ENCODE measurements at places on chromosomes 6 and 20.

DNA sequence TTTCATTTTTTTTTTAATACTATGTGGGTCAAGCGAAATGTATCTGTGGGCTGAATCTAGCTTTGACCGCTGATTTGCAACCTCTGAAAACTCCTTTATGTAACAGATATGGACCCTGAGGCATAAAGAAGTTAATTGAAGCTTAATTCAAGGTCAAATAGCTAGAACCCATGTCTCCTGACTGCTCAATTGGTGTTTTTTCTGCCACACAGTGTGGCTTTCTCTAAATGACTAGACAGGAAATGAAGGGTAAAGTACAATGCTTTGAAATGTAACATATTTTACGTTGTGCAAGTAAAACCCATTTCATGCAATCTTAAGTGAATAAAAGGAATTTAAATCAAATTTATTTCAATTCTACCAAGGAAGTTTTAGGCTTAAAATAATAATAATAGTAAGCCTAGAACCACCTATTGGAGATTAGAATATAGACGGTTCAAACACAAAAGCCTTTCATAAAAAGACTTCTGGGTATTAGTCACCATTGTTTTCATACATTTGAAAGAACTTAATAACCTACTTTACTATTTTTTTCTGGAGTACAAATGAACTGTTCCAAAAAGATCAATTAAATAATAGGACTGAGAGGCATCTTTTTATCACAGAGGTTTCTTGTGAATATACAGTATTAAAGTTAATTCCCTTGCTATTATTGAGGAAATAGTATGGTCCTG lies 279.8 kb downstream of the EPHA7 start:
- DNase-seq, result no peak

DNA sequence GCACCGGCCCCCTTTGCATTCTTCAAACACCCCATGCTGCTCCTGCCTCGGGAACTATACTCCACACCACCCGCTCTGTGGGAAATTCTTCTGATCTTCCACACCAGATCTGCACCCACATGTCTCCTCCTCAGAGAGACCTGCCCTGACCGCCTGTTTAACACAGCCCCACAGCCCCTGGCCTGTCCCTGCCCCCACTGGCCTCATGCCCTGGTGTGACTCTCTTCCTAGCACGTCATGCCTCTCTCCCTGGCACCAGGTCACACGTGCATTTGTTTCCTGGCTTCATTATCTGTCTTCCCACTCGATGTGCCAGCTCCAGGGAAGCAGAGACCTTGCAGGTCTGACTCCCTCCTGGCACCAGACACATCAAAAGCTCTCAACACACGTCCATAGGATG lies 79.6 kb downstream of the ANKRD60 start:
- DNase-seq, result no peak

- DNase-seq, result no peak
Measured at GRCh38 chr6:147586044-147586443, 77.6 kb downstream of the SAMD5 start.

DNA sequence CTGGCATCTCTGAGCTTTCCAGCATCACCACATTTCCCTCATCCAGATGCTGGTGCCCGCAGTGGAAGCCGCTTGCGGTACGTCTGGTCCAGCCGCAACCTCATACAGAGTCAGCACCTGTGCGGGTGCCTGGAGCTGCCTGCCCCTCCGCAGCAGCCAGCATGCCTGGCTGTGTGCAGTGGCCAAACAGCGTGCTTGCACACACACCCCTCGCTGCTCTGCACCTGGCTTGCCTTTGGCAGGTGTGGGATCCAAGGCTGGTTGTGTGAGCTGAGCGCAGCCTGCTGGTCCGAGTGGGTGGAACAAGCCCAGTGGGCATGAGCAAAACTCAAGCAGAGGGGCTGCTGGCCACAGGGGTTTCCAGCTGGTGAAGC lies 3.1 kb upstream of the HINT3 start:
- DNase-seq, result no peak

DNA sequence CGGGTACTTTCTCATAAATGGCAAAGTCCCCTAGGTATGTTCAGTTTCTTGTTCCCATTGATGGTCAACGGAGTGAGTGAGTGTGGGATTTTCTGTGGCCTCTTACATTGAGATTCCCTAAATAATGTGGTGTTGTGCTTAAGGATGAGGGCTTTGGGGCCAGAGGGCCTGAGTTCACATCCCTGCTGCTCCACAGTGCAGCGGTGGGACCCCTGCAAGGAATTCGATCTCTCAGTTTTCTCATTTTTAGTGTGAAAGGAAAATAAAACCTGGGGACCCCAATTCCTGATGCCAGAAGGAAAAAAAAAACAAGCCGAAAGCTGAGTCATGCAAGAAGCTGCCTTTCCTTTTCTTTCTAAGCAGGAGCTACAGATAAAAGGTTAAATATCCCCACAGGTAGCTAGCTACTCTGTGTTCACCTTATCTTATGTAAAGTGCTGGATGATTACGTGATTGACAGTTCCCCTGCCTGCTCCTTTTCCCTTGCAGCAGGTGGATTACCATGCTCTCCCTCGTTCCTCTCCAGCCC lies 120.2 kb upstream of the CLDN20 start:
- DNase-seq, result no peak

GRCh38 chr6:111769365-111770152 lies 103.7 kb downstream of the FYN start:
- DNase-seq, result no peak

GRCh38 chr20:16555754-16556153 lies 17.5 kb downstream of the KIF16B start:
- DNase-seq, result no peak

DNA sequence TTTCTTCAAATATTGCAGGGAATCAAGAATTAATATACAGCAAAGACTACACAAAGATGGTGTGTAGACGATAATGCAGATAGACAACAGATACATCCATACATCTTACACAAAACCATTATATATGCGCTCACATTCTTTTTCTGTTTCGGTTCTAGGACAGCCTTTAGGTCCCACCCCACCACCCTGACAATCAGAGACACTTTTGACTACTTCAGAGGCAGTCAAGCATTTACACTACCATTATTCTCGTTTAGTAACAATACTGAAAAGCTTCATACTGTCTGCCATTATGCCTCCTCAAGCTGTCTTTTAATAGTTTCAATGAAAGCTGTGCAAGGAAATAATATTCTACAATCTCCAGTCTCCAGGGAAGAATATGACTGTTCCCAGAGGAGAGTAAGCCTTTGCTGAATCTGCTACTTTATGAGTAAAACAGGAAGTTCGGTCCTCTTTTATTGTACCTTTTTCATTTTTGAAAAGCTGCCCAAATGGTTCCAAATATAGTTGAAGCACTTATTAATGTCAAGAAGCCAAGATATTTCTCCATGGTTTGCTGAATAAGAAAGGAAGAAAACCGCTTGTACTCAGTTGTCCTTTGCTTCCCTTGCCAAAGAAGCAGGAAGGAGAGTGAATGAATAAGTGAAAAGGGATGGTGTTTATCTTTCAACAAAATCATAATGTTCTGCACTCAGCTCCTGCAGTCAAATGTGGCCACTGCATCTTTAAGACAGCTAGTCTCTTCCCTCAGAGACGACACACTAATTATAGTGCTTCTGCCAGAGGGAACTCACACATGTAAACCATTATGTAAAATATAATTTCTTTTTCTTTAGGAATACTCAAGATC lies 468.3 kb downstream of the CDC5L start:
- DNase-seq, result no peak

- DNase-seq, result no peak
Measured at GRCh38 chr6:36235309-36235708, 34.6 kb upstream of the PNPLA1 start.

GRCh38 chr6:20338156-20338555 lies 63.5 kb upstream of the E2F3 start:
- DNase-seq, result no peak

- no peak for DNase-seq
Measured at GRCh38 chr6:128492386-128492785, 28.0 kb downstream of the PTPRK start.

DNA sequence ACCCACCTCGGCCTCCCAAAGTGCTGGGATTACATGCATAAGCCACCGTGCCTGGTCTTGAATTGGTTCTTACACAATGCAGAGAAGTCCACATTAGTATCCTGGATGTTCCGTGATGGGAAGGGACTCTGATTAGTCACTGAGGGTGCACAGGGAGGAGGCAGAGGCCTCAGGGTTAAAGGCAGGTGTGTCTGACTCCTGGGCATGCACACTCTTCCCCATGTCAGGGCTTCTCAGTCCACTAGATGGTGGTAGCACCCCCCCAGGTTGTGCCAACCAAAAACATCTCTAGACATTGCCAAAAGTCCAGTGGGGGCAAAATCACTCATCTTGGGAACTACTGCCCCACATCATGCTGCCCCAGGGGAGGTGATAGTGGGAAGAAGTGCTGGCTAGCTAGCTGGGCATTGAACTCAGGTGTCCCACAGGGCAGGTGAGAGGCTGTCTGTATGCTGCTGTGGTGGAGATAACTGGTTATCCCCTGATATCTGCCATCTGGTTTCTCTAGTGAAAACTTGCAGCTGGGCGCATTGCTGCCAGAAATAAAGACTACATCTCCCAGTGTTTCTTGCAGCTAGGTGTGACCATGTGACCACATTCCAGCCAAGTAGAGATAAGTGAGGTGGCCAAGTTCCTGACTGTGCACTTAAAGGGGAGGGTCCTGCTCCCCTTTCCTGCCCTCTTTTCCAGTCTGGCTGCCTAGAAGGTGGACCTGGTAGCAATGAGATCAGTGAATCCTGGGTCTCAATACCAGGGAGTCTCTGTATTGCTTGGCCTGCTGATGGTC lies 8.4 kb upstream of the NSFL1C start:
- no peak for DNase-seq

GRCh38 chr20:11511821-11512220 lies 405.9 kb upstream of the BTBD3 start:
- DNase-seq, result no peak

DNA sequence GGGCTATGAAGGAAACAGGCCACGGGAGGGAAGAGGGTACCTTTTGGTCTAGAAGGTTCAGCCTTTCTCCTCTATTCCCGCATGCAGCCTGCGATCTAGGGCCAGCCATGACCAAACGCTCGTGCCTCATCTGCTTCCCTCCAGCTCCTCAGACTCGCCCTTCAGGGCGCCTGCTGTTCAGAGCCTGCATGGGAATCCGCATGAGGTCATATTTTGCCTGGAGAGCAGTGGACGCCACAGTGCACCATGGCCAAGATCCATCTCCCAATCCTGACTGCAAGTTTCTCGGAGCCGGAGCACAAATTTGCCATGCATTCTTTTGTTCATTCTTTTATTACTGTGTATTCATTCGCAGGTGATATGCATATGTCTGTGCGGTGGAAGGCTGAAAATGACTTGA lies 608.1 kb downstream of the QKI start:
- DNase-seq, result no peak

- no peak for DNase-seq
Measured at GRCh38 chr6:35086282-35086632, 54.9 kb downstream of the TCP11 start.

- DNase-seq, result no peak
Measured at GRCh38 chr6:167295495-167296292, 4.6 kb downstream of the UNC93A start.

DNA sequence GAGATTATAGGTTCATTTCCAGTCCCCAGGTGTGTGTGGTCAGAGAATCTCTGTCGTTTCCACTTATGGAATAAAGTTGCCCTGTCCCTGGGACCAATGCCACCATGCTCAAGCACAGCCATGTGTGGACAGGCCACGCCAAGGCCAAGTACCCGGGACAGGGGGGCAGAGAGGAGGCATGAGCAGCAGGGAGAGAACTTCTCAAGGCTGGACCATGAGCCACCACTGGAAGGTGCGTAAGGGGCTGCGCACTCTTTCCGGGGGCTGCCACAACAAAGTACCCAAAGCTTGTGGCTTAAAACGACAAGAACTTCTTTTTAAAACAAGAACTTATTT lies 209.2 kb upstream of the KCNQ5 start:
- no peak for DNase-seq

GRCh38 chr20:49853640-49854039 lies 41.0 kb downstream of the SLC9A8 start:
- no peak for DNase-seq

- no peak for DNase-seq
Measured at GRCh38 chr6:163965426-163966348, 551.2 kb downstream of the QKI start.

DNA sequence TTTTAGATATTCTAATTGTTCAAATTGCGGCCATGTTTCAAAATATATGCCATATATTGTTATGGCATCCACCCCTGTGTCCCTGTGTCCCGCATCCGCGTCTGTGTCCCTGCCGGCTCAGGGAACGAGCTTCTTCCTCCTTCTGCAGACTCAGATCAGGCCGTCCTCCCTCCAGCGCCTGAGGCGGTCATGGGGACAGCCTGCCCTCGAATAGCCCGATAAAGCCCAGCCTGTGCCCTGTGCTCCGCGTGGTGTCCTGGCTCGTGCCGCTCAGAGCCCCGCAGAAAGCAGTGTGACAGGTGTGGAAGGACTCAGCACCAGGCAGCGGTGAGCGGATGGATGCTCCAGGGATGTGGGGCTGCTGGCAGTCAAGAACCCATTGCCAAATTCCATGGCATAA lies 663.4 kb upstream of the DEFB115 start:
- no peak for DNase-seq

GRCh38 chr6:156989159-156989806 lies 212.1 kb downstream of the ARID1B start:
- DNase-seq, result no peak

- DNase-seq, result no peak
Measured at GRCh38 chr20:11204926-11205768, 531.3 kb upstream of the JAG1 start.

DNA sequence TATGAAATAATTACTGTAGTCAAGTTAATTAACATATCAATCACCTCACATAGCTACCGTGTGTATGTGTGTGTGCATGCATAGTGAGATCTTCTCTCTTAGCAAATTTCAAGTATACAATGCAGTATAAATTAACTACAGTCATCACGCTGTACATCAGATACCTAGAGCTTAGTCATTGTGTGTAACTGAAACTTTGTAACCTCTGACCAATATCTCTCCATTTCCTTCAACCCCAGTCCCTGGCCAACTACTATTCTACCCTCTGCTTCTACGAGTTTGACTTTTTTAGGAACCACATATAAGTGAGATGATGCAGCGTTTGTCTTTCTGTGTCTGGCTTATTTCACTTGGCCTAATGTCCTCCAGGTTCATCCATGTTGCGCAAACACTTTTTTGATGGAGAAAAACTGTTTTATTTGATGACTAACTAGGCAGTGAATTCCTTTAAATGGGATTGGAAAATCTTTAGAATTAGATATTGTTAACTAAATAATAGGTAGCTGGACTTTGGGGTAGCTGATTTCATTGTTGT lies 459.5 kb downstream of the DHX35 start:
- DNase-seq, result no peak
